Activated T-cell treated with anti-CD3 and anti-CD28 coated beads for 1 hour (primary cell): ENCODE measurements at places on chromosomes 12 and 14.

GRCh38 chr14:58200846-58201245, 897 bp downstream of the ACTR10 start:
- no peak for DNase-seq

GRCh38 chr14:101056446-101056845, 152.9 kb upstream of the RTL1 start:
- DNase-seq, result no peak

DNA sequence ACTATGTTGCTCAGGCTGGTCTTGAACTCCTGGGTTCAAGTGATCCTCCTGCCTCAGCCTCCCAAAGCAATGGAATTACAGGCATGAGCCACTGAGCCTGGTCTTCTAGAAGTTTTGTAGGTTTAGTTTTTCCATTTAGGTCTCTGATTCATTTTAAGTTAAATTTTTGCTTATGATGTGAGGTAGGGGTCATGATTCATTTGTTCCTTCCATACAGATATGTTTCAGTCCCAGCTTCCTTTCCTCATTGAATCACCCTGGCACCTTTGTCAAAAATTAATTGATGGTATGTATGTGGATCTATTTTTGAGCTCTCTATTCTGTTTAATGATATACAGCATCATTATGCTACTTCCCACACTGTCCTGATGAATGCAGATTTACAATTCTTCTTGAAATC, 25.6 kb upstream of the CABP1 start:
- no peak for DNase-seq

DNA sequence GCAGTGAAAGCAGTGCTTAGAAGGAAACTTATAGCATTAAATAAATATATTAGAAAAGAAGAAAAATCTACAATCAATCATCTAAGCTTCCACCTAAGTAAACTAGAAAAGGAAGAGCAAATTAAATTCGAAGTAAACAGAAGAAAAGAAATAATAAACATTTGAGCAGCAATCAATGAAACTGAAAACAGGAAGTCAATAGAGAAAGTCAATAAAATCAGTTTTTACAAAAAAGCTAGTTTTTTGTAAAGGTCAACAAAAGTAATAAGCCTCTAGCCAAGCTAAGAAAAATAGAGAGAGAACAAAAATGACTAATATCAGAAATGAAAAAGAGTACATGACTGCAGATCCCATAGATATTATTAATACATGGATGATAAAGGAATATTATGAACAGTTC, 34.2 kb upstream of the KTN1 start:
- DNase-seq, result no peak

DNA sequence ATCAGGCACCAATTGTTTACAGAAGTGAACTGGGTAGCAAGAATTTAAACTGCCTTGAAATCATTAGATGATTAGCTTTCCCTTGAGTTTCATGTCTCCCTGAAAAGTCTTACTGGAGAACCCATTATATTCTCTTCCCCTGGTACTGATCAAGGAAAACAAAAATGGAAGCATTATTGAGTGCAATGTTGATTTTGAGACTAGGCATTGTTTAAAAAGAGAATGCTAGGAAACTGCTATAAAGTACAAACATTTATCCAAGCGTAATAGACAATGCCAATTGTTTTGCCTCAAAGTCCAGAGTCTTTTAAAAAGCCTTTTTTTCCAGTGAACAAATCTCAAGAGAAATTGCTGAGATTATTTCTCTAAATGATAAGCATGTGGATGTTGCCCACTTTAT, 197.0 kb downstream of the CCER1 start:
- DNase-seq, result no peak

GRCh38 chr14:105050551-105050897, 14.7 kb downstream of the GPR132 start:
- no peak for DNase-seq

- DNase-seq, result no peak
These were observed 557.2 kb upstream of the STXBP6 start for GRCh38 chr14:25607192-25607591.

- no peak for DNase-seq
These were observed 193.1 kb upstream of the FLRT2 start for GRCh38 chr14:85336817-85337216.

- no peak for DNase-seq
These were observed 176.7 kb downstream of the CALM1 start for GRCh38 chr14:90573385-90574105.

DNA sequence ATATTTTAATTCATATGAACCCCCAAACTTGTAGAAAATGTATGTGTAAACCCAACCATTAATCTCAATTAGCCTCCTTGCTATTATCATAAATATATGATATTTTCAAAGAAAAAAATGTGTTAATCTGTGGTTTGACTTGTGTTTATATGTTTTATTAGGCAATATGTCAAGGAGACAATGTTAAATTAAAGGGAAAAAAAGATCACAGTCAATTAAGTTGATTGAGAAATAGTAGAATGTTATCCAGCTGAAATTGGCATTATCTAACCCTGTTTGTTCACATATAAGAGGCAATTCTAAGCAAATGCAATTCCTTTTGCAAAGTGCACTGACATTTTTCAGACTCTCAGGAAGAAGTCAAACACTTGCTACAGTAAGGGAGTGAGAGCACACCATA, 745.3 kb downstream of the C12orf50 start:
- no peak for DNase-seq

- DNase-seq, result no peak
These were observed 87.8 kb upstream of the NCOR2 start for GRCh38 chr12:124655048-124655697.

- no peak for DNase-seq
These were observed 28.3 kb downstream of the STON2 start for GRCh38 chr14:81371802-81372201.

DNA sequence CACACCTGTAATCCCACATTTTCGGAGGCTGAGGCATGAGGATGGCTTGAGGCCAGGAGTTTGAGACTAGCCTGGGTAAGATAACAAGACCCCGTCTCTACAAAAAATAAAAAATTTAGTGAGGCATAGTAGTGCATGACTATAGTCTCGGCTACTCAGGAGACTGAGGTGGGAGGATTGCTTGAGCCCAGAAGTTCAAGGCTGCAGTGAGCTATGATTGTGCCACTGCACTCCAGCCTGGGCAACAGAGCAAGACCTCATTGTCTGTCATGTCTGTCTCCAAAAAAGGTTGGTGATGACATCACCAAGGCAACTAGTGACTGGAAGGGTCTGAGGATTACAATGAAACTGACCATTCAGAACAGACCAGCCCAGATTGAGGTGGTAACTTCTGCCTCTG, 83.5 kb upstream of the COCH start:
- DNase-seq, result no peak

- DNase-seq, result no peak
These were observed 225.8 kb upstream of the PLXNC1 start for GRCh38 chr12:93922583-93923006.

GRCh38 chr12:95118138-95118787, 44.8 kb upstream of the NR2C1 start:
- DNase-seq, result no peak

DNA sequence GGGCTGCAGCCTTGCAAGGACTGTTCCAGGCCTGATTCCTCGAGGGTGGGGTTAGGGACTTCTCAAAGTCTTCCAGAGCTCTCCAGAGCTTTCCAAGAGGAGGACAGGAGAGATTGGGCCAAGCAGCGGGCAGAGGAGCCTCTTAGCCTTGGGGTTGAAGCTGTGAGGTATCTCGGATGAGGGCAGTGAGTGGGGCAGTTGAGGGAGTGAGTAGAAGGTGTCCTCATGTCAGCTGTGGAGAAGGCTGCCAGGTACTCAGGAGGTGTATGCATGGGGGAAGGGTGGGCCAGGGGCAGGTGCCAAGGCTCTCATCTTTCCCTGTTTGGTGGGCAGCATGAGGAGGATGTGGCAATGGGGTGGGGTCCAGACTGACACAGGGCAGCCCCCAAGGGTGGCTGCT, 7.7 kb downstream of the KRT83 start:
- DNase-seq, result no peak

GRCh38 chr12:26097046-26097878, 27.6 kb downstream of the BHLHE41 start:
- DNase-seq, result peak; percentile 42

DNA sequence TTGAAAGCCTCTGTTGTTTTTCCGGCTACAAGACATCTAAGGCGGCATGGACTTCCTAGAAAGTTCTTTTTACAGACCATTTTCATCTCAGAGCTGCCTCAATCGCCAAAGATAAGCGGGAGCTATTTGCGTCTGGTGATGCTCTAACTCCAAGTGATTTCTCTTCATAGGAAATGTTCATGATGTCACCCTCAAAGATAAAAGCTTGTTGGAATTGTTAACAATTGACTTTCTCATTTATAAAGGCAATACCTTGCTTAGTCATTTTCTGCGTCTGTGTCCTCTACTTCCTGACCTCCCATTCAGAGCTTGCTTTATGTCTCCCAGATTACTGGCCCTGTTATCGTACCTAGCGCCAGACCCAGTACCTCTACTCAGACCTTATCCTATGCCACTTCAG, 259.0 kb upstream of the G2E3 start:
- DNase-seq, result no peak

DNA sequence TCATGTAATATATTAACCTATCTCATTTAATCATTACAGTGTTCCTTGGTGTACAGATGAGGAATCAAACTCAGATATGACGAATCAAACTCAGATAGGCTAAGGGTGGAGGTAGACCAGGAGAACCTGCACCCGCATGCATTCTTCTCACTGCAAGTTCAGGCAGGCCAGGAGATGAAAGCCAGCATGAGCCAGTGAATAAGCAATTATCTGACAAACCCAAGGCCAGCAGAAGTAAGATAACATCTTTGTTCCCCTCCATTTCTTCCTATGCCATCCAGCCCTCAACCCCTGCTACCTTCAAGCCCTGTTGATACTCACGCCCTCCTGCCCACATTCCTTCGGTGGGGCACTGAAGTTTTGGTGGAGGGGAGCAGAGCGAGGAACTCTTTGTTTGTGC, 152.2 kb downstream of the ETV6 start:
- DNase-seq, result no peak

DNA sequence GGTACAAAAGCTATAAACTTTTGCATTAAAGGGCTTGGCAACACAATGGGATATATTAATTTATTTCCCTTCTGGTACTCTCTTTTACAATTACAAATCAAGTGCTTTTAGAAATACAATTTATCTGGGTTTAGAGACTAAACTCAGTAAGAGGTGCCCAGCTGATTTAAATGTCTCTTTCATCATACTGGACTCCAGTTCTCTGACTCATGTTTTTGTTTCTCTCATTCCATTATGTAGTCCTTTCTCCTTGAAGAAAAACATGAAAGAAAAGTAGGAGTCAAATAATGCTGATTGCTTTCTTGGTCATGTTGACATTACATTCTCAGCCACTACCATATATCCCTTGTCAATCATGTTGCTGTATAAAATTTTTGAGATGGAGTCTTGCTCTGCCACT, 36.3 kb upstream of the CFL2 start:
- no peak for DNase-seq

- DNase-seq, result no peak
These were observed 23.3 kb downstream of the PAPLN start for GRCh38 chr14:73260574-73260973.

- no peak for DNase-seq
These were observed 160.6 kb downstream of the MYRFL start for GRCh38 chr12:69985656-69986055.

GRCh38 chr12:97748298-97748697, 285.7 kb downstream of the RMST start:
- no peak for DNase-seq

DNA sequence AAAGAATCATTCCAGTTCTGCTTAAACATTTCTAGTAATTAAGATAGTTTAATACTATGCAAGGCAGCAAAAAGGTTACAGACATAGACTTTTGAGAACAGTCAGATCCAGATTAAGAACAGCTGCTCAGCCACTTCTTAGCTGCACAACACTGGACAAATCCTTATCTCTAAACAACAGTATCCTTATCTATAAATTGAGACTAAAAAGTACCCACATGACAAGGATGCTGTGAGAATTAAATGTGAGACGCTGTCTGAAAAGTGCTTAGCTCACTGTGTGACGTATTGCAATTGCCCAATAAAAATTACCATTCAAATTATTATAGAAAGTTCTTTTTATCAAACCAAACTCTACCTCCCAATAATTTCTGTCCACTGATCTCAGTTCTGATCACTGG, 35.5 kb downstream of the BORCS5 start:
- no peak for DNase-seq

DNA sequence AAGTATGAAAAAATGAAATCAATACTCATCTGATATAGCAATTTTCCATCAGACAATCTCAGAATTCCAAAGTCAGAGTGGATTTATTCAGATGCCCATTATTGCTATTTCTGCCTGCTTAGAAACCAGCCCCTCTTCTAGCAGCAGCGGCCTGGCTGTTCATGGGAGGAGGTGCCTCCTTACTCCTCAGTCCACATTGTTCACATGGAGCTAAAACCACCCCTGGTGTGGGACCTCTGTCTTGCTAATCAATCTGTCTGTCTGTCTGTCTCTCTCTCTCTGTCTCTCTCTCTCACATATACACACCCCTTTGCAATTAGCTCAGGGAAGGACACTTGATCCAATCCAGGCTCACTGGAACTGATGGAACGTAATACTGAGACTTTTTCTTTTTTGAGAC, 176.1 kb downstream of the APAF1 start:
- DNase-seq, result no peak
